ENCODE measurements at places on chromosomes 12 and 14.

DNA sequence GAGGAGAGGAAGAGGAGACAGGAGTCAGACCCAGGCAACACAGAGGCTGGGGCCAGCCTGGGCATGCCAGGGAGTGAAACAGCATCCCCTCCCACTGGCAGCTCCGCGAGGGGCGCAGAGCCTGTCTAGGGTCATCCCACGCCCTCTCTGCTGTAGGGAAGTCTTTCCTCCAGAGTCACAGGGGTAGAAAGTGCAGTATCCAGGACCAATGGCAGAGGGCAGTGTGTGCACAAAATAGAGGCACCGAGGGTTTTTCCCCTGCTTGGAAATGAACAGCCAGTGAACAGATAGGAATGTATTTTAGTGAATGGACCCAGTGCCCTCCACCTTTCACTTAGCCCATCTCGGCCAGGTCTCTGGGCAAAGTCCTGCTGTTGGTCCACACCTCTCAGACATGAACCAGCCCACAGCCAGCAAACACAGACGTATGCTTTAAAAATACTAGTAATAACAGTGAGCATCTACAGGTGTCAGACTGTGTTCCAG lies 9.4 kb upstream of the KRT74 start:
- peak; percentile 40 for DNase-seq

GRCh38 chr14:45810152-45810872 lies 557.3 kb upstream of the MIS18BP1 start:
- DNase-seq, result no peak

DNA sequence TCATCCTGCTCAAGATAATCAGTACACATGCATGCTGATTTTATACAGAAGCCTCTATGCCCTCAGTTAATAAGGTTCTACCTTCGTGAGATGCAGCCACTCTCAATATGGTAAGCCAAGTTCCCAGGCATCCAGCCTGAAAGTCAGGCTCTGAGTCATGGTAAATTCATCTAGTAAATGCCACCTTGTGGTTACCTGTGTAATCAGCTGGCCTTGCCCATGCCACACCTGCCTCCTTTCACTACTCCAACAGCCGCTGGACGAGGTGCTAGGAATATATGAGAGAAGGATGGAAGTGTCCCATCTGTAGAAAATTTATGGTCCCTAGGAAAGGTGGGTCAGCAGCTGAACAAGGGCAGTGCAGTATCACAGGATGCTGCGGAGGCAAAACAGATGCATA lies 207.3 kb downstream of the SSPN start:
- no peak for DNase-seq

- DNase-seq, result no peak
These were observed 75.9 kb downstream of the CCDC88C start for GRCh38 chr14:91341751-91342154.

- DNase-seq, result no peak
These were observed 115.4 kb downstream of the ETV6 start for GRCh38 chr12:11764837-11765236.

DNA sequence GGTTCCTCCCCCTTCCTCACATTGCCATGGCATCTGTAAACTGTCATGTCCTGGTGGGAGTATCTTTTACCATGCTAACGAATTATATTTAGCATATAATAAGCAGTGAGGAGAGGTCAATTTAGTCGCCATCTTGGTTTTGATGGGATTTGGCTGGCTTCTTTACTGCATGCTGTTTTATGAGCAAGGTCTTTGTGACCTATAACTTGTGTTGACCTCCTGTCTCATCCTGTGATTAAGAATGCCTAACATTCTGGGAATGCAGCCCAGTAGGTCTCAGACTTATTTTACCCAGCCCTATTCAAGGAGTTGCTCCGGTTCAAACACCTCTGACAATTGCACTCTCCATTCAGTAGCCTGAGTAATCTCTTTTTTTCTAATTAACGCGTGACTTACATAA lies 2.1 kb upstream of the EIF4B start:
- peak; percentile 47 for DNase-seq

- no peak for DNase-seq
These were observed 14.7 kb downstream of the NOC4L start for GRCh38 chr12:132158677-132159554.

GRCh38 chr12:5921966-5922899 lies 22.8 kb downstream of the ANO2 start:
- DNase-seq, result no peak

DNA sequence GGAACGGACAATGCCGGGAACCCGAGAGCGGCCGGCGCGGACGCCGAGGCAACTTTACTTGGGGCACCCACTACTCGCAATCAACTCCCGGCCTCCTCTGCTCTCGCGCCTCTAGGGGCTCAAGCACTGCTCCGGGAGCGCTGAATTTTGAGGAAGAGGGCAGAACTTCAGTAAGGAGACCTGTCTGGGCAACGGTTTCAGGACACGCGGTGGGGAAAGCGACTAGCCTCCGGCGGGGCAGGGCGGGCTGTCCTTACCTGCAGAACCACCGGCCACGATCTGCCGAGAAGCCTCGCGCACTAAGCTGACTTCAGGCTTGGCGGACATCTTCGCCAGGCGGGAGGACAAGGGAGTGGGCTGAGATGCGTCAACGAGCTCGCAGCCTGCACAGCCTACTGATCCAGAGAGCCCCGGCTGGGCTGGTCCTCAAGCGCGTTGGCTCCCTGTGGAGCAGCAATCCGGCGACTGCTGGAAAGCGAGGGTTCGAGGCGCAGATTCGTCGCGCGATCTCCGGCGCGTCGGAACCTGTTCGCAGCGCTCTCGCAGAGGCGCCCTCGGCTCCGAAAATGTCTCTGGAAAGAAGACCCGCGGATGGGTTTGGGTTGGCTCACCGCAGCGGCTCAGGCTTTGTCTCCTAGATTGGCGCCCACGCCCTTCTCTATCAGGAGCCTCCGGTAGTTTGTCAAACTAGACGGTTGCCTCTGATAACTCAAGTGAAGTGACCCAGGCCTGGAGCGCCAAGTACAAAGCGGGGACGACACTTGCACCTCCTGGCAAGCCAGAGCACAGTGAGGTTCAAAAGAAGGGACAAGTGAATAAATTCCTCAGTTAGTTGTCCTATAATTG lies at the start of gene SLC25A21:
TSS of gene SLC25A21 (minus strand) at position 583 of the 846 bp plus-strand sequence.
- peak; percentile 61 for DNase-seq

GRCh38 chr12:53065470-53065869 lies 13.7 kb downstream of the SPRYD3 start:
- no peak for DNase-seq

- DNase-seq, result no peak
These were observed 10.7 kb downstream of the CEP170B start for GRCh38 chr14:104875811-104876210.

DNA sequence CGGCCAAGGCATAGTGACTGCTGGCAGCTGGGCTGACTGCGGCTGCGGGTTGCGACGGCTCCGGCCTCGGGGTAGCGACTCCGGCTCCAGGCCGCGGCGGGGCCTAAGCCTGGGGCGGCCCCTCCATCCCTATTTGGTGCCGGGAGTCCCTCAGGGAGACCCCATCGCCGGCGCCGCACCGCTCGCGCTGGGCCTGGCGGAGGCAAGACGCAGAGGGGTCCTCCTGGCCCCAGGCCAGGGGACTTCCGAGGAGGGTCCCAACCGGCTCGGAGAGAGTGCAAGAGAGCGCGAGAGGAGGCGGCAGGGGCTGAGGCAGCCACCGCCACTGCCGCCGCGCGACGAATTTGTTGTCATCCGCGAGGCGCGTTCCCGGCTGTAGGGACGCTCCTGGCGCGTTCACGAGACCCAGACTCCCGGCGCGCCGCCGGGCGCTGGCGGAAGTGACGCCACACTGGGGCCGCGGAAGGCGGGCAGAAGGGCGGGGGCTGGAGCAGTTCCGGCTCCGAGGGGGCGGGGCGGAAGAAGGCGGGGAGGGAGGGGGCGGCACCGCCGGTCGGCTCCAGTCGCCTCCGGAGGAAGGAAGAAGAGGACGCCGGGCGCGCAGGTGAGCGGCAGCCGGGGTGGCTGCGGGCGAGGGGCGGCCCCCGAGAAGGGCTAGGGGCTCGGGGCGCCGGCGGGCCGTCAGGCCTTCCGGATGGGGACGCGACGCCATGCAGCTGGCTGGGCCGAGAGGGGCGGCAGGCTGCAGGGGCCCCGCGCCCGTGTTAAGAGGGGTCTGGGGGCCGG lies at the start of the genes ATG2B and GSKIP:
TSS of gene ATG2B (minus strand) at position 377 of the 786 bp plus-strand sequence. CDS start at position 12, 365 bp downstream.
TSS of gene GSKIP (plus strand) at position 562 of the 786 bp plus-strand sequence. CDS start 18,722 bp downstream, outside the sequence.
- peak; percentile 65 for DNase-seq

GRCh38 chr12:51171884-51172514 lies 936 bp downstream of the TFCP2 start:
- DNase-seq, result no peak

DNA sequence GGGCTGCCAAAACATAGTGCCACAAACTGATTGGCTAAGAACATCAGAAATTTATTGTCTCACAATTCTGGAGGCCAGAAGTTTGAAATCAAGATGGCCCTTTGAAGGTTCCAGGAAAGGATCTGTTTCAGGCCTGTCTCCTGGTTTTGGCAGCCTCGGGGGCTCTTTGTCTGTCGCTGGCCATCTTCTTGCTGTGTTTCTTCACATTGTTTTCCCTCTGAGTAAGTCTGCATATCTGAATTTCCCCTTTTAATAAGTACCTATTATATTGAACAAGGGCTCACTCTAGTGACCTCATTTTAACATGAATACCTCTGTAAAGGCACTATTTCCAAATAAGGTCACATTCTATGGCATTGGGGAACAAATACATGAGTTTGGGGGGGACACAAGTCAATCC lies 467.1 kb upstream of the MGAT4C start:
- no peak for DNase-seq

DNA sequence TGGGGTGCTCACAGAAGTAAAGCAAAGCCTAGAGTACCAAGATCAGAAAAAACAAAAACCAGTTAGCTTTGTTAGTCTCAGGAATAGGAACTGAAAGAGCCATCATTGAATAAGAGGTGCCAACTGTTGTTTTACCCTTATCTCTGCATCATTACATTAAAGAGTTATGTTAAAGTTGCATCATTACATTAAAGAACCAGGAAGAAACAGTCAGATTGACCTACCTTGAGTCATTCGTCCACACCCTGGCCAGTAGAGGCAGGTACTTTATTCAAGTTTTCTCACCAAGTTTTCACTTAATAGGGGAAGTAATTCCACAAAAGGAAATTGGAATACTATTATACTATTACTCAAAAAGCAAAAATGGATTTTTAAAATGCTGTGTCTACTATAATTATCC lies 121.7 kb upstream of the CNOT2 start:
- no peak for DNase-seq

DNA sequence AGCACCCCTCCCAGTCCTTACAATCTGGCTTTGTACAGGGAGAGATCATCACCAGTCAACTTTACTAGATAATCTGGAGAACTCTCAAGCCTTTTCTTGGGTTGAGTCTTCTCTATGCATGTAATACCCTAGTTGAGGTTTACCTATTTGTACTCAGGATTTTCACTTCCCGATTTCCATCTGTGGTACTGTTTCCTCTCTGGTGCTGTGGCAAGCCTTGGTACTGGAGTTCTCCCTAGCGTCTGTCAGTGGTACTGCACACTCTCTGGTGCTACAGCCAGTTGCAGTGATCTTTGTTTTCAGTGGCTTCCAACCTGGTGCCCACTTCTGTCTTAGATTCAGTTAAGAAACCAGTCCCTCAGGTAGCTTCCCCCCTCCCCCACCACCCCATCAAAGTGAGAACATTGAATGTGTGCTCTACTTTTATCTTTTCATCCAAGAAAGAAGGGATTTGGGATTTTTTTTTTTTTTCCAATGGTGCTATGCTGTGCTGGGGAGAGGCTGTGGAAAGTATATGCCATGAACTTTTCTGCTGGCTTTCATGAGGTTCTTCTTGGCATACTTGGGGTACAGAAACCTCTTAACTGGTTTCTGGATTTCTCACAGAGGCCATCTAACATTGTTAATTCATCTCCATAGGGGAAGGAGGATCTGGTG lies 69.4 kb upstream of the EVL start:
- peak; percentile 69 for DNase-seq
